ENCODE measurements at places on chromosomes 5 and 9. TPM values are rescaled to one million over a fixed set of nuclear protein-coding genes. Genes with fewer than 3 reads are reported as not detected.

- no peaks in the 10 kb centered on the region for H3K4me1 ChIP-seq
- no peak overlapping the region for H3K27ac ChIP-seq
- no peak for DNase-seq
- H3K4me3 ChIP-seq = no peak overlapping the region
- H3K36me3 ChIP-seq = peaks cover 11% of the 10 kb centered on the region
- H3K27me3 ChIP-seq = no peaks in the 10 kb centered on the region
Observed at GRCh38 chr5:168766426-168766700, 187.2 kb upstream of the PANK3 start.

DNA sequence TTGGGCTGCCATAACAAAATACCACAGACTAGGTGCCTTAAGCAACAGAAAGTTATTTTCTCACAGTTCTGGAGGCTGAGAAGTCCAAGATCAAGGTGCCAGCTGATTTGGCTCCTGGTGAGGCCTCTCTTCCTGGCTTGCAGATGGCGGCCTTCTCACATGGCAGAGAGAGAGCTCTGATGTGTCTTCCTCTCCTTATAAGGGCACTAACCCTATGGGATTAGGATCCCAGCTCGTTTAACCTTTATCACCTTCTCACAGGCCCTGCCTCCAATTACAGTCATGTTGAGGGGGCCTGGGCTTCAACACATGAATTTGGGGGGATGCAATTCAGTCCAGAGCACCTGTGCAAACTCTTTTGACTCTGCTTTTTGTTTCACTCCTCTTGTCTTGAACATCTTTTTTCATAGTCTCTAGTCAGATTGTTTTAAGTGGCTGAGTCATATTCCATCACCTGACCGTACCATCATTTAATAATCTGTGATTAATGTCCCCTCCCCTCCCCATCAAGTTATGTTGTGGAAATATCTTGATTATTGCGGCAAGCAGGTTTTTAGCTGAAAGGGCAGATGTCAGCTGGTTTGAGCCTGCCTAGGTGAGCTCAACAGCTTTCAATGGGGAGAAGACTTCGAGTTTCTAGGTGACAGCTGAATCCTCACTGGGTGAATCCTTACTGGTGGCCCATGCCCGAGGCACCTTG is 61.8 kb downstream of the NDFIP1 start:
- no peak overlapping the region for H3K4me3 ChIP-seq
- H3K27ac ChIP-seq = no peak overlapping the region
- H3K36me3 ChIP-seq = no peaks in the 10 kb centered on the region

GRCh38 chr5:55626790-55627189 is 85.3 kb downstream of the SLC38A9 start:
- peaks cover 13% of the 10 kb centered on the region for H3K4me1 ChIP-seq
- no peak overlapping the region for H3K4me3 ChIP-seq
- H3K27me3 ChIP-seq = no peaks in the 10 kb centered on the region
- H3K36me3 ChIP-seq = peaks cover 17% of the 10 kb centered on the region

DNA sequence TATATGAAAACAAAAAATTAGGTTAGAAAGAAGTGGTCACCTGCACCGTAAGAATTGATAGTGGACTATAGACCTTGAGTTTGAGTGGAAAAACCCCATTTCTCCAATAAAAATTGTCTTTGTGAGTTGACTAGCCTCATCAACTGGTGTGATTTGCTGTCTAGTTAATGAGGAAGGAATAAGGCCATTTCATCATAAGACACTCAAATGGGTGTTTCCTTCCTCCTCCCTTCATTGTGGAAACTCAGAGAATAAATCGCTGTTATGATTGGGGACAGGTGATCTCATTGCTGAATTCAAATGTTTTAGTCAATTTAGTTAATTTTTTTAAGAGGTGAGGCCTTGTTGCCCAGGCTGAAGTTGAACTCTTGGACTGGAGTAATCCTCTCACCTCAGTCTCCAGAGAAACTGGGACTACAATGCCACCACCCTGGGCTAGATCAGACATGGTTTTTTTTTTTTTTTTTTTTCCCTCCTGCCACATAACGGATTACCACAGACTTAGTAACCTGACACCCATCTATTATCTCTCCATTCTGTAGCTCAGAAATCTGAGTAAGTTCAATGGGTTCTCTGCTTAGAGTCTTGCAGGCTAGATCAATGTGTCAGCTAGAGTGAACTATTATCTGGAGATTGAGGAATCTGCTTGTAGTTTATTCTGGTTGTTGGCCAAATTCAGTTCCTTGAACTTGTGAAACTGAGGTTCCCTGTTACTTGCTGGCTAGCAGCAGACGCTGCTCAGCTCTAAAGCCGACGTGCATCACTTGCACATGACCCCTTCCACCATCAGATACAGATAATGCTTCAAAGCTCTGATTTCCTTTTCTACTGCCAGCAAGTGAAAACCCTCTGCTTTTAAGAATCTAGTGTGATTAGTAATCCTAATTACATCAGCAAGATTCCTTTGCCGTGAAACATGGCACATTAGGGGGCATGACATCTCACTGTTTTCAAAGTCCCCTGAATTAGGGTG is 663.8 kb upstream of the CDH9 start:
- H3K27ac ChIP-seq = no peak overlapping the region
- DNase-seq = no peak
- no peak overlapping the region for H3K4me3 ChIP-seq
- H3K36me3 ChIP-seq = no peaks in the 10 kb centered on the region

- H3K36me3 ChIP-seq = peaks cover 25% of the 10 kb centered on the region
- no peaks in the 10 kb centered on the region for H3K4me1 ChIP-seq
- H3K27ac ChIP-seq = no peak overlapping the region
- H3K4me3 ChIP-seq = no peak overlapping the region
- DNase-seq = no peak
Observed at GRCh38 chr5:57243286-57244137, 69.7 kb downstream of the GPBP1 start.

GRCh38 chr9:133401588-133401987 is 16.2 kb downstream of the REXO4 start:
- peaks cover 6% of the 10 kb centered on the region for H3K27me3 ChIP-seq
- no peak for DNase-seq
- H3K27ac ChIP-seq = no peak overlapping the region
- H3K4me3 ChIP-seq = no peak overlapping the region

DNA sequence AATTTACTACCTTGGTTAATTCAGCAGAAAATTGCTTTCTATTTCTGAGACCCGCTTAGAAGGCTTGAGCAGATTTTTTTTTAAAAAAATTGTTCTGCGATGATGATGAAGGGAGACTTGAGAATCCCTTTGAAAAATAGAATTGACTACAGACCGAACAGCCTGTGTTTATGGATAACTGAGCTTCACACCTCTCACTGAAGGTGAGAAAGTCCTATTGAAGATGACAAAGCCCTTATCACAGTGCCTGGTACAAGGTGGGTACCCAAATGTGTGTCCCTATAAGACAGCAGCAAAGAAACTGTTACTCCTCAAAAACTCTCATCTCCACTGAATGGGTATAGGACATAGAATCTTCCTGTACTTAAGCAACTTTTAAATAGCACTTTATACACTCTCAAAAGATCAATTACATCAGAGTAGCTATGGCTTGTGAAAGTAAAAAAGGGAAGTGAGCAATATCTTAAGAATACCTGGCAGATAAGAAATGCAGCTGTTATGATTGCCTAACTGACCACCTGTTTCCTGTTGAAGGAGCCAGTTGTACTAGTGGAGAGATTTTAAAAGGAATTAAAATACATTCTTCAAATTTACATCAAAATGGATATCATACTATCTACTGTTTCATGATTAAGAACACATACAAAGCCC is 419.7 kb downstream of the CHSY3 start:
- H3K4me1 ChIP-seq = peaks cover 2% of the 10 kb centered on the region
- no peak overlapping the region for H3K4me3 ChIP-seq
- no peak for DNase-seq
- H3K27ac ChIP-seq = no peak overlapping the region
- no peaks in the 10 kb centered on the region for H3K27me3 ChIP-seq
- H3K36me3 ChIP-seq = peaks cover 11% of the 10 kb centered on the region

GRCh38 chr9:117887383-117887782 is 183.2 kb downstream of the TLR4 start:
- no peaks in the 10 kb centered on the region for H3K4me1 ChIP-seq
- H3K27me3 ChIP-seq = peaks cover 3% of the 10 kb centered on the region
- DNase-seq = no peak
- H3K27ac ChIP-seq = no peak overlapping the region

DNA sequence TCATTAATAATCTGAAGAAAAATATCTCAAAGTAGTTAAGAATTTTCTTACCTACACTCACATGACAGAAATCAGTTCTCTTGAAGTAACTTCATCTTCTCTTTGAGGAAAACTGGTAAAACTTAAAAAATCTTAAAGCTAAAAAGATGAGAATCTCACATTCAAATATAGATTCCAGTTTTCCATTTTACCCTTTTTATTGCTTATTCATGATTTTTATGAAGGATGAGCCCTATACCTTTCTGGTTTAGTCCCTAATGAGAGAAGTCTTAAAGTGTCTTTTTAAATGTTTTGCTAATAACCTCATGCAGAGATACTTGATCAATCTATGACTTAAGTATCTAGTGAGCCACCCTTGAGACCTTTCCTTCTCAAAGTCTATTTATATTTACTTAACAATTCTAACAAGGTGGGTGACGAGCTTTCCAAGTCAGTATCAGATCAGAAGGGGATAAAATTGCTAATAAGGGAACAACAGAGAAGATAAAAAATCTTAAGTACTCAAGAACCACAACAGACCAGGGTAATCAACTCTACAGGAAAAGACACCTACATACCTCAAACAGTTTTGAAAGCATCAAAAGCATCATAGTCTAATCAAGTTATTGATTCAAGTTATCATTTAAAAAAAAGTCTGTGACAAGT is 2.6 kb downstream of the IARS1 start:
- H3K4me3 ChIP-seq = peak overlapping the region; percentile 98
- no peaks in the 10 kb centered on the region for H3K27me3 ChIP-seq
- peaks cover 43% of the 10 kb centered on the region for H3K4me1 ChIP-seq
- DNase-seq = no peak
- peaks cover 34% of the 10 kb centered on the region for H3K36me3 ChIP-seq

DNA sequence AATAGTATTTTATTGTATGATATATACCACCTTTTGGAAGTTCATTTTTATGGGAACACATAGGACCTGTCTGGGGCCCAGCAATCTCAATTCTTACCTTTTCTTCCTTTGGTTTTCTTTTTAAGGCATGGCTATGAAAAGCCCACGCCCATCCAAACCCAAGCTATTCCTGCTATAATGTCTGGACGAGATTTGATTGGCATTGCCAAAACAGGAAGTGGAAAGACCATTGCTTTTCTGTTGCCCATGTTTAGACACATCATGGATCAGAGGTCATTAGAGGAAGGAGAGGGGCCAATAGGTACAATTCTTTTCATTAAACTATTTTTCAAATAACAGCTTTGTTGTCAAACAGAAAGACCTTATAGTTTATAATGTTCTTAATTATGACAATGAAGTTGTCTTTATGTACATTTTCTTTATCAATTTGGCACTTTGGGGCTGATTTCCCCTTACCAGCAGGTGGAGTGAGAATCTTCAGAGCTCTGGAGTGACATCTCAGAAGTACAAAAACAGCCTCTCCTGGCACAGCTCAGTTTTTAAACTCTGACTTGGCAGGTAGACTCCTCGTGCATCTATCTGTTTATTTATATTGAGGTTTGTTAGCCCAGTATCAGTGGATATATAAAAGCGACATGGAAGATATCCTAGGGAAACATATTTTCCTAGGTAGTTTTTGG is 25.8 kb downstream of the DDX46 start:
- no peak for DNase-seq
- no peaks in the 10 kb centered on the region for H3K4me1 ChIP-seq
- peaks cover 52% of the 10 kb centered on the region for H3K36me3 ChIP-seq
- no peak overlapping the region for H3K27ac ChIP-seq

DNA sequence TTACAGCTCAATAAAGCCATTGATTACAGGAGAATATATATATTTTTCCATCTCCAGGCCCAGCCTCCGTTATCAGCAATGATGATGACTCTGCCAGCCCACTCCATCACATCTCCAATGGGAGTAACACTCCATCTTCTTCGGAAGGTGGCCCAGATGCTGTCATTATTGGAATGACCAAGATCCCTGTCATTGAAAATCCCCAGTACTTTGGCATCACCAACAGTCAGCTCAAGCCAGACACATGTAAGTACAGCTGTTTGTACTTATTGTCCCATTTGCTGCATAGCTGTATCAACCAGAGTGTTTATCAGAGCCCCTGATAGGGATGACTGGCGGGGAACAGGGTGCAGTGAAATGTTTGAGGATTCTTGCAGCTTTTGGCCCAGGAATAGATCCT is 197.7 kb downstream of the NTRK2 start:
- H3K4me1 ChIP-seq = peaks cover 7% of the 10 kb centered on the region
- H3K27me3 ChIP-seq = no peaks in the 10 kb centered on the region
- H3K27ac ChIP-seq = no peak overlapping the region

DNA sequence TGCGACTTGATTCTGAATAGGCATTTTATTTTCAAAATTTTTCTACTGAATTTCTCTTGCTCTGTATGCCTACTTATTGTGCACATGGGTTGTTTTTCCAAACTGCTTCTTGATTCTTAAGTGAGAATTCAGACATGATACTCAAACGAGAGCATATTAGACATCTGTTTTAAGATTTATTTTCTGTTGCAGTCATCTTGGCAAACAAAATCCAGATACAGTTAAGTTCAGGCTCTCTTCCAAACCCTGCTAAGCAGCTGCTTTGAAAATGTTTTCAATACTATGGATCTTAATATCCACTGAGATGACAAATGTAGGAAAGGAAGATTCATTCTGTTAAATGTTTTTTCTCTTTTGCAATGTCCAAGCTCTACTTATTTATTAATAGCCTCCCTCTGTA is 4.5 kb downstream of the TMEM215 start:
- H3K36me3 ChIP-seq = no peaks in the 10 kb centered on the region
- peaks cover 51% of the 10 kb centered on the region for H3K27me3 ChIP-seq
- DNase-seq = no peak

DNA sequence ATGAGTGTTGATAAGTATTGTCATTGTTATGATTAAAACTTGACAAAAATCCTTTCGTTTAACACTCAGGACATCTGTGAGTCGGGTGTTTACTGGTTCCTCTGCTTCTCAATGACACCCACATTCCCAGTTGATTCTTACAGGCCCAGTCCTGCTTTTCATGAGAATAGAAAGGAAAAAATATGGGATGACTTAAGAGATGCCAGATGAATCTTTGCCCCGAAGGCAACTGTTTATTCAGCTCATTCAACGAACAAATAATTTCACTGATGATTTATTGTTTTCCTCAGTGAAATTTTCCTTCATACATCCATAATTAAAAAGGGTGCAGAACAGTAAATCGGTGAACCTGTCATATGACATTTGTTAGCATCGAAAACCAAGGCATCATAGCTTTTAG is 452.4 kb upstream of the WWC1 start:
- no peaks in the 10 kb centered on the region for H3K27me3 ChIP-seq
- H3K4me3 ChIP-seq = no peak overlapping the region
- no peaks in the 10 kb centered on the region for H3K36me3 ChIP-seq
- H3K27ac ChIP-seq = no peak overlapping the region

- no peaks in the 10 kb centered on the region for H3K27me3 ChIP-seq
- H3K4me1 ChIP-seq = peaks cover 34% of the 10 kb centered on the region
- no peak for DNase-seq
- H3K4me3 ChIP-seq = peak overlapping the region; percentile 1
- peak overlapping the region; percentile 91 for H3K27ac ChIP-seq
Observed at GRCh38 chr5:38925154-38925925, 79.5 kb downstream of the OSMR start.

The ADGRD2 gene
- not detected for total RNA-seq

The PHF24 gene
- total RNA-seq = not detected

The CA9 gene
- total RNA-seq = not detected

The RANBP17 gene
- total RNA-seq = 17.5 TPM

The PCDHA6 gene
- 20.2 TPM for total RNA-seq

The CBY3 gene
- not detected for total RNA-seq

The IFNE gene
- total RNA-seq = not detected

The TXNDC8 gene
- not detected for total RNA-seq

The SLC27A6 gene
- total RNA-seq = 0.26 TPM
